Thoracic aorta endothelial cell (primary cell): ENCODE measurements at places on chromosomes 2 and 18. TPM values are rescaled to one million over a fixed set of nuclear protein-coding genes. Genes with fewer than 3 reads are reported as not detected.

Gene FZD7
- 0.27 and 0.36 TPM in 2 replicates for total RNA-seq

Gene FBLN7
- total RNA-seq: 2.9 and 5.2 TPM in 2 replicates

Gene GREB1L
- total RNA-seq: 1.1 and 1.7 TPM in 2 replicates

Gene TMEM247
- not detected in 2 replicates for total RNA-seq

Gene NEB
- total RNA-seq: 1.2 and 1.3 TPM in 2 replicates

Gene RNF125
- total RNA-seq: 1.5 and 1.6 TPM in 2 replicates

Gene RTP5
- not detected in 2 replicates for total RNA-seq

Gene GBX2
- 4.2 and 11.6 TPM in 2 replicates for total RNA-seq

Gene COL4A4
- 0.29 and 0.93 TPM in 2 replicates for total RNA-seq

Gene TEX44
- not detected in 2 replicates for total RNA-seq

Gene XIRP2
- total RNA-seq: under 0.01 and 0.14 TPM in 2 replicates

Gene REEP1
- 0.29 and 0.80 TPM in 2 replicates for total RNA-seq

Gene CABYR
- total RNA-seq: 4.1 and 5.5 TPM in 2 replicates

Gene NPAS2
- 34.9 and 35.6 TPM in 2 replicates for total RNA-seq

Gene RND3
- total RNA-seq: 48.4 and 85.4 TPM in 2 replicates

Gene ST6GAL2
- total RNA-seq: not detected in 2 replicates

Gene TMEM182
- 0.40 and 0.65 TPM in 2 replicates for total RNA-seq

Gene SYT4
- total RNA-seq: not detected in 2 replicates

Gene CXCR4
- total RNA-seq: 93.5 and 126 TPM in 2 replicates

Gene UGT1A1
- not detected in 2 replicates for total RNA-seq

Gene CFAP53
- total RNA-seq: 0.07 TPM in 1 of 2 replicates, not detected in the other

Gene PTPRN
- not detected in 2 replicates for total RNA-seq

Gene SERPINB4
- total RNA-seq: not detected in 2 replicates

Gene NLRC4
- not detected in 2 replicates for total RNA-seq

Gene TCF7L1
- 10.3 and 12.1 TPM in 2 replicates for total RNA-seq

Gene NCKAP5
- 0.50 and 1.5 TPM in 2 replicates for total RNA-seq

Gene SIX3
- not detected in 2 replicates for total RNA-seq

Gene RIT2
- total RNA-seq: not detected in 2 replicates

Gene TCF23
- total RNA-seq: not detected in 2 replicates

Gene ABCA12
- under 0.01 TPM in 2 replicates for total RNA-seq

Gene LHCGR
- total RNA-seq: not detected in 2 replicates

Gene DNER
- 0.07 and 0.13 TPM in 2 replicates for total RNA-seq

Gene HOXD4
- total RNA-seq: 8.7 TPM in 1 of 2 replicates, not detected in the other

Gene LIMS3
- 3.8 and 5.3 TPM in 2 replicates for total RNA-seq

Gene ARMC9
- total RNA-seq: 16.7 and 27.4 TPM in 2 replicates

Gene ACTG2
- not detected in 2 replicates for total RNA-seq

Gene KIDINS220
- 72.3 and 91.6 TPM in 2 replicates for total RNA-seq

Gene CYTIP
- total RNA-seq: 0.13 TPM in 1 of 2 replicates, not detected in the other

Gene CRYGC
- not detected in 2 replicates for total RNA-seq

Gene NAT8
- not detected in 2 replicates for total RNA-seq
